ENCODE measurements at places on chromosomes 7 and 10. TPM values are rescaled to one million over a fixed set of nuclear protein-coding genes. Genes with fewer than 3 reads are reported as not detected.

Gene LIPK
- total RNA-seq = not detected

- DNase-seq = no peak
Observed at GRCh38 chr7:32318300-32319011, 171.7 kb downstream of the LSM5 start.

DNA sequence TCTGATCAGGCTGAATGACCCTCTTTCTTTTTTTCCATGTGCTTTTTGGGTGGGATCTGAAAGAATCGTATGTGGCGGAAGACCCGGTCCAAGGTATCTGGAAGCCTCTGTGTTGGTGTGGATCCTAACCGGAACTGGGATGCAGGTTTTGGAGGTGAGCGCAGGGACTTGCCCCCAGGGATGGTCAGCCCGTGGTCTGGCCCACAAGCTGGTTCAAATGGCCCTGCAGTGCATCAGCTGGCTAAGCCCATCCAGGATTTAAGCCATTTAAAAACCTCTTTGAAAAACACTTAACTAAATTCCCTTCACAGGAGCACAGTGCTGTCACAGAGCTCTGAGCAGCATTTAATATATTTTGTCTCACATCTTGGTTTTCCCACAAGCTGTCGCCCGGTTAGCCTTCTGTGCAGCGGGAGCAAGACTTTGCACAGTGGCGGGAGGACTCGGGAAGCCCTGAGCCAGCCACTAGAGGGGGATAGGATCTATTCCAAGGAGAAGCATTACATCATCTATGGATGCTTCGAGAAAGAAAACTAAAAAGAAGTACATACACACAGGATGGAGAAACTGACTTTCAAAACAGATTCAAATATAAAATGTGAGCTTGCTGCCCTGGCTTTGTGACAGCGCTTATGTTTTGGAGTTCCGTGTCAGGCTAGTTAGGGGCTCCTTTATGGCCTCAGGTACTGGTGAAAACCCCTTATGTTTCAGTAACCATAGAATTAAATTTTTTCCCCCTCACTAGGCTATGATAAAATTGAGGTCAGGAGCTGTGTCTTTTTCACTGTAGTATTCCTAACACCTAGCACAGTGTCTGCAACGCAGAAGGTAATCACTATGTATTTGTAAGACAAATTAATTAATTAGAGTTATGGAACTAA is 11.3 kb downstream of the CPA2 start:
- no peak for DNase-seq

DNA sequence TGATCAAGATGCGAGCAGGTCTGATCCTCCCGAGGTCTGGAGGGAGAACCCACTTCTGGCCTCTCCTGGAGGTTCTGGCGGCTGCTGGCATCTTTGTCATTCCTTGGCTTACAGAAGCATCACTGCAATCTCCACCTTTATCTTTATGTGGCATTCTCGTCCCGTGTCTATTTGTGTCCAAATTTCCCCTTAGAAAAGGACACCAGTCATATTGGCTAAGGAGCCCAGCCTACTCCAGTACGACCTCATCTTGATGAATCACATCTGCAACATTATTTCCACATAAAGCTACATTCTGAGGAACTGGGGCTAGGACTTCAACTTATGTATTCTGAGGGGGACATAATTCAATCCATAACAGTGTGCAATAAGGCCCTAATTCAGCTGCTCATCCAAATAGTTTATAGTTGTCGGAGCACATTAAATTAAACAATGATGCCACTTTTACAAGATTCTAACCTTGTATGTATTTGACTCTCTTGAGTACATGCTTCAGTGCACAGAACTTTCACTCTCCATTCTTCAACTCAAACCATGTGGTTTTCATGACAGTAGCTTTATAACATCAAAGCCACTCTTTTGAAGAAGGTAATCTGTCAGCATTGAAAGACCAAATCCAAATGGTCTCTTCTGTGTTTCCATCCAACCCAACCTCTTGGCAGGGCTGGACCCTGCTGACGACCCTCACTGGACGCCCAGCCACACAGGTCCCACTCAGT is 86.2 kb upstream of the DDC start:
- DNase-seq = no peak

DNA sequence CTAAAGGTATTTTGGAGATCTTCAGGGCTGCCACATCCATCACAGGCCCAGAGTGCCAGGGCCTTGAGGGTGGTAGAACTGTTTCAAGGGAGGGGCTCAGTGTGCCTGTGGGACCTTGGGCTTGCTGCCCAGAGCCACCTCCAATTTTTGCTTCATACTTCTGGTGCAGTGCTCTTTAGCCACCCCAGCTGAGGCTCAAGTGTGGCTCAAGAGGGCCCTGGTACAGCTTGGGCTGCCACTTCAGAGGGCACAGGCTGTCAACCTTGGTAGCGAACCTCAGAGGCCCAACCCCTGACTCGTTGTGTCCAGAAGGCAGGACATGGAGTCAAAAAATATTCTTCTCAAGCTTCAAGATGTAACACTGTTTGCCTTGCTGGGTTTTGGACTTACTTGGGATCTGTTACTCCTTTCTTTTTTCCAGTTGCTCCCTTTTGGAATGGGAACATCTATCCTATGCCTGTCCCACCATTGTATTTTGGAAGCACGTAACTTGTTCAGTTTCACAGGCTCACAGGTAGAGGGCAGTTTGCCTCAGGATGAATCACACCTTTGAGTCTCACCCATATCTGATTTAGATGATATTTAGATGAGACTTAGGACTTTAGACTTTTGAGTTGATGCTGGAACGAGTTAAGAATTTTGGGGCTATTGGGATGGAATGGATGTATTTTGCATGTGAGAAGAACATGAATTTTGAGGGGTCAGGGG is 224.8 kb downstream of the RPS24 start:
- no peak for DNase-seq

DNA sequence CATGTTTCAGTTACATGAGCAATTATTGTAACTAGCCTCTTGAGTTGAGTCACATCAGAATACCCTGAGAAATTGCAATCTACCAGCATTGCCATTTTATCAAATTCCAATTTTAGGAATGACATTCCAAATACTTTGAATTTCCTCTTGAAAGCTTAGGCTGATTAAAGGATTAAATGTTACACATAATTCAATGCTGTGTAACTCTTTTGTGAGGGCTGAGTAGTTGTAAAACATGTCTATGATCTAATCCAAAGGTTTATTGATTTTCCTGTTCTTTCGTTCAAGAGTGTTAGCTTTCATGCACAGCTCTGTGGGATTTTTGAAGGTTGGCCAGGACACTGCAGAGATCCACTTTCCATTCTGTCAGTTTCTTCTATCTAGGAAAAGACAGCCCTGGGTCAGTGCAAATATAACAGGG is 193.1 kb downstream of the SORCS1 start:
- DNase-seq = no peak

DNA sequence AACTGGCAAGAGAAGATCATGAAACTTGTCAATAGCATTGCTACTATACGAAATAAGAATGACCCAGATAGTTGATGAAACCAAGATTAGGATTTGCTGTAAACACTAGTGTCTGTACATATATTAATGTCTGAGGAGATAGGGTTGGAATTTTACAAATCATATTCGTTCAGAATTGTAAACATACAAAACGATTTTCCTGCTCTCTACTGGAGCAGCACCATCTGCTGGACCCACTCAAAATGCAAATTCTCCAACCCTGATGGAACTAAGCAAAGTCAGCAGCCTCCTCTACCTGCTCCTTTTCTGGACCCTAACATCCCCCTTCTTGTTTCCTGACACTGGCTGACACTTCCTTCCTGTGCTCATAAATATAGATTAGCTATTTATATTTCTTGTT is 29.4 kb upstream of the SGMS1 start:
- peak; percentile 32 for DNase-seq

Gene PNLIPRP1
- total RNA-seq = not detected

- no peak for DNase-seq
Observed at GRCh38 chr10:69715899-69716606, 85.7 kb upstream of the COL13A1 start.

GRCh38 chr10:11538834-11539190 is 72.6 kb downstream of the USP6NL start:
- no peak for DNase-seq

DNA sequence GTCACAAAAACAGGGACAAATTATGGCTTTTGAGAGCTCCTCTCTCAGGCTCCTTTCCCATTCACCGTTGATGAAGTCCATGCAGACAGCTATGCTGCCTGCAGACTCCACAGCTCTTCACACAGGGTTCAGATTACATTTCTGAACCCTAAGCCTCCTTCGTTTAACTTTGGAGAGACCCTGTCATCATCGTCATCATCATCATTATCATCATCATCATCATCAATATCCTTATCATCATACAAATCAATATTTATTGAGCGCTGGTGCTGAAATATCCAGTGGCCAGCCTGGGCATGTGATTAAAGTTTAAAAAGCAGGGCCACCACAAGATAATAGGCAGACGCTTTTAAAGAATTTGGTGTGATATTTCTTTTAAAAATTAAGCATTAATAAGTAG is 66.6 kb downstream of the FRMPD2 start:
- no peak for DNase-seq

GRCh38 chr10:42953684-42954674 is 122.9 kb upstream of the RET start:
- no peak for DNase-seq

Gene ITGB8
- 2.1 TPM for total RNA-seq

Gene SLC12A9
- total RNA-seq = 42.7 TPM

- no peak for DNase-seq
Observed at GRCh38 chr10:69473304-69473990, 22.2 kb downstream of the TSPAN15 start.

GRCh38 chr10:73096041-73096448 is 621 bp downstream of the P4HA1 start:
- peak; percentile 84 for DNase-seq

Gene SEMA3D
- total RNA-seq = not detected

GRCh38 chr10:103280506-103280905 is 3.6 kb downstream of the INA start:
- no peak for DNase-seq

Gene UCMA
- total RNA-seq = not detected

GRCh38 chr7:10343108-10343507 is 630.6 kb upstream of the PHF14 start:
- DNase-seq = no peak

Gene AOC1
- total RNA-seq = not detected

- no peak for DNase-seq
Observed at GRCh38 chr10:61285749-61286148, 167.4 kb downstream of the TMEM26 start.

DNA sequence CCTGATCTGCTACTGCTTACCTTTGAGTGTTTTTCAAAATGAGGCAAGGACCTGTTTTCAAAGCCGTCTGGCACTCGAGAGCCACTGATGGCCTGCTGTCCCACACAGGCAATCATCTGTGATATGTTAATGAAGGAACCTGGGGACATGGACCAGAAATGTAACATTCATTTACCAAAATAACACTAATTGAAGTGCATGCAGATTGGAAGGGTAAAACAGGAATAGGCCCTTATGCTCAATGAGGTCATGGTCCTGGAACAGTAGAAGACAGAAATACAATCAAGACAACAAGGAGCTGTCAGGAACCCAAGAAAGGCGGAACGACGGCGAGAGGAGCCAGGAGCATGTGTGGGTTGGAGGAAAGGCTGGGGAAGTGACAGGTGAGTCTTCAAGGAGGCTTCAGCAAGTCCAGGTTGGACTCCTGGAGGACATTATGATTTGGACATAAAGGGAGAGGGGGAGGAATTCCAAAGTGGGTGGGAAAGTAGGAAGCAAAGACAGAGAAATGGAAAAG is 28.3 kb downstream of the POLR3A start:
- DNase-seq = no peak

Data from CD4-positive, CD25-positive, alpha-beta regulatory T cell (primary cell).